CD4-positive, alpha-beta T cell treated with Interleukin-4 for 4 hours (primary cell): ENCODE measurements at places on chromosomes 12 and 14.

DNA sequence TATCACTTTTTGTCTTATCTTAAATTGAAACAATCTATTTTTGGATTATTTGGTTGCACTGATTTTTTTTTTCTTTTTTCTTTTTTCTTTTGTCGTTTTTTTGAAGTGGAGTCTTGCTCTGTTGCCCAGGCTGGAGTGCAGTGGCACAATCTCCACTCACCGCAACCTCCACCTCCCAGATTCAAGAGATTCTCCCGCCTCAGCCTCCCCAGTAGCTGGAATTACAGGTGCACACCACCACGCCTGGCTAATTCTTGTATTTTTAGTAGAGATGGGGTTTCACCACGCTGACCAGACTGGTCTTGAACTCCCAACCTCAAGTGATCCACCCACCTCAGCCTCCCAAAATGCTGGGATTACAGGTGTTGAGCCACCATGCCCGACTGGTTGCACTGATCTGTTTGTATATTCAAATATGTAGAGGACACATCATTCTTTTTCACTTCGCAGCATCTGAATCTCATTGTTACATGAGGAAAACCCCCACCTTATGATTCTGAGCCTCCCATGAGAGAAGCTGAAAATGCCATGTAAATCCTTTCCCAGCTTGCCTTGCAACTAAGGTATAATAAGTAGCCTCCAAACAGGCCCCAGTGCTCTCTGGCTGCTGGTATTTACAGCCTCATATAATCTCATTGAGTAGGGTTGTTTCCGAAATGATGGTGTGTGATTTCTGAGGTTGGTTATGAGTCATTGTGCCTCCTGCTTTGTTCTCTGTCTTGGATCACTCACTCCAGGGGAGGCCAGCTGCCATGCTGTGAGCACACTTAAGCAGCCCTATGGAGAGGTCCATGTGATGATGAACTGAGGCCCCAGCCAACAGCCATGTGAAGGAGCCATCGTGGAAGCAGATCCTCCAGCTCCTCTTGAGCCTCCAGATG, 5.2 kb upstream of the HSP90B1 start:
- DNase-seq: peak; percentile 61

DNA sequence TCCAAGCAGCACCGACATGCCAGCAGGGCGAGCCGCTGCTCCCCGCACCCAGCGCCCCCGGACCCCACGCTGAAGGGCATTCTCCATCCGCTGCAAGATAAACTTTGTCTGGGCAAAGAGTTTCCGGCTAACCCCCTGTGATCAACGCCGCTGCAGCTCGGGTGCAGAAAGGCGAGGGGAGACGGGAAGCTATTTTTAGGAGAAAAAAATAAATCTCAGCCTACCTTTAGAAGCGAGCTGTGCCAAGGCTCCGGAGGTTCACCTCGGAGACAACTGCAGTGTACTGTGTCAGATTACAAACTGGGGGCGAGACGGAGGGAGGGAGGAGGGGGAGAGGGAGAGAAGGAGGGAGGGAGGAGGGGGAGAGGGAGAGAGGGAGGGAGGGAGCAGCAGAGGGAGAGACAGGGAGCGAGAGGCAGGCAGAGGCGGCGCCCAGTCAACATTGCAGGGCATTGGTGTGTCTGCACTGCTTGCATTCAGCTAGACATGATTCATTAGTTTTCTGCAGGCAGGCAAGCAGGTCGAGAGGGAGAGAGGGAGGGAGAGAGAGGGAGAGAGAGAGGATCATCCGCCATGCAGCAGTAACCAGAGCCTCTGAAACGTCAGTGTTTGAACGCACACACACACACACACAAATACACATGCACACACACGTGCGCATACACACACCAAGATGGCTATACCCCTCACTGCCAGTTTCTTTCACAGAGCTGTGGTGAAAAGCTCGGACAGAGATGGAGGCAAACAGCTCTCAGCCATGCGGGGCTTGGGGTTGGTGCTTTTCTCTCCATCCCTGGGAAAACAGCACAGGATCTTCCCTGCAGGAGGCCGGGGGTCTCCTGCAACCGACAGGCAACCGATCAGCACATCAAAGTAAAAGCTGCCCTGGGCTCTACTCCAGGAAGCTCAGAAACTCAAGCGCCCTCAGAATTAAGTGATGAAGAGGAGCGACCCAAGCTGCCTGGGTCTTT, at the start of gene RIMBP2:
Gene RIMBP2 (minus strand): TSS at position 302 of the 971 bp plus-strand sequence. CDS start 237,286 bp downstream, outside the sequence.
- no peak for DNase-seq

DNA sequence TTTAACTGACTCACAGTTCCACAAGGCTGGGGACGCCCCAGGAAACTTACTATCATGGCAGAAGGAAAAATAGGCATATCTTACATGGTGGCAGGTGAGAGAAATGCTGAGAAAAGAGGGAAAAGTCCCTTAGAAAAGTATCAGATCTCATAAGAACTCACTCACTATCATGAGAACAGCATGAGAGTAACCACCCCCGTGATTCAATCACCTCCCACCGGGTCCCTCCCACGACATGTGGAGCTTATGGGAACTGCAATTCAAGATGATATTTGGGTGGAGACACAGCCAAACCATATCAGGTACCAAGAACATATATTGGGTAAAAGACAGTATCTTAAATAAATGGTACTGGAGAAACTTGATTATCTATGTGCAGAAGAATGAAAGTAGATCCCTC, 100.3 kb upstream of the FAR2 start:
- no peak for DNase-seq

DNA sequence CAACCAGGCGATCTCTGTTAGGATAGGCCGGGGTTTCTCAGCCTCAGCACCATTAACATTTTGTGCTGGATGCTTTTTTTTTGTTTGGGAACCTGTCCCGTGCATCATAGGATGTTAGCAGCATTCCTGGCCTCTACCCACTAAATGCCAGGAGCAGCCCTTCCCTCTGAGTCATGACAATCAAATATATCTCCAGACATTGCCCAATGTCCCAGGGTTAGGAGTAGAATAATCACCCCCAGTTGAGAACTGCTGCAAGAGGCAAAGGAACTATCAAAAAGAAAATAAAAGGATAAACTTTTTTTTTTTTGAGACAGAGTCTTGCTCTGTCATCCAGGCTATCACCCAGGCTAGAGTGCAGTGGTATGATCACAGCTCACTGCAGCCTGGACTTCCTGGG, 76.0 kb downstream of the ACACB start:
- DNase-seq: no peak

DNA sequence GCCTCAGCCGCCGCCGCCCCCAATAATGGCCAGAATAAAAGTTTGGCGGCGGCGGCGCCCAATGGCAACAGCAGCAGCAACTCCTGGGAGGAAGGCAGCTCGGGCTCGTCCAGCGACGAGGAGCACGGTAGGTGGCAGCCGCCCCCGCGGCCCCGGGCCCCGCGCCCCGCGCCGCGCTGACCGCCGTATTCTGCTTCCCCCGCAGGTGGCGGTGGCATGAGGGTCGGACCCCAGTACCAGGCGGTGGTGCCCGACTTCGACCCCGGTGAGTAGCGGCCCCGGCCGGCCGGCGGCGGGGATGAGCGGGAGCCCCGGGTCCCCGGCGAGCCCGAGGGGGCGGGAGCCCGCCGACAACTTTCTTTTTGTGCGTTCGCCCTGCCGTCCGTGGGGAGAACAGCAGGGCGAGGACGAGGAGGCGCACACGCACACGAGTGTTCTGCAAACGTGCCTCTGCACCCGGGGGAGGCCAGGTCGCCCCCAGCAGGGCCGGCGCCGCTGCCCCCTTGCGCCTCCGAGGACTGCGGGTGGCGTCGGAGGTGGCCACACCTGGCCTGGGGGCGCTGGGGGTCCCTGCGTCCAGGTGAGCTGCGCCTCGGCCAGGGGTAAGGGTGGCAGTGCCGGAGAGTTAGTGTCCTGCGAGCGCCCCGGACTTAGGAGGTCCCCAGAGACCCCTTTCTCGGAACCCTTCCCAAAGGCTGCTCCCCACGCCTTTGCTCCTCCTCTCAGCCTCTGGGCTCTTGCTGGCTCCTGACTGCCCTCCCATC, 794 bp downstream of the RCOR1 start:
- DNase-seq: peak; percentile 45

- DNase-seq: no peak
These were observed 1009.8 kb downstream of the NRXN3 start for GRCh38 chr14:79179985-79180384.

- no peak for DNase-seq
These were observed 43.5 kb downstream of the CCDC177 start for GRCh38 chr14:69531135-69531534.

GRCh38 chr12:48889679-48890078, 24.0 kb upstream of the RND1 start:
- DNase-seq: no peak

GRCh38 chr12:88996200-88996788, 356.0 kb downstream of the DUSP6 start:
- no peak for DNase-seq

DNA sequence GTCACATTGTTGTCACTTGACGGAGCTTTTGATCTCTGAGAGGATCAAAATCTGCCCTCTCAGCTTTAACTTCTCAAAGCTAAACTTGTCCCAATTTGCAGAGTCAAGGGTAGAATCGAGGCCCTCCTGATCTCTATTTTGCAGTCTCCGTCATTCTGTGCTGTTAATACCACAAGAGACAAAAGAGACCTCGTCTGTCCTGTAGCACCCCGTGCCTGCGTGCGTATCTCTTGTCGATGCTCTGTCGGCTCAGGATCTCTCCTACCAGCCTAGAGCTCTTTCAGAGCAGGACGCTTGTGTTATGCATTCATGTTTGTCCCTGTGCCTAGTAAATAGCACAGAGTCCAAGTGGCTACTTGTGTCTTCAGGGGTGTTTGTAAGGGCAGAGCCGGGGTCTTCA, 5.1 kb downstream of the EVL start:
- DNase-seq: peak; percentile 55

DNA sequence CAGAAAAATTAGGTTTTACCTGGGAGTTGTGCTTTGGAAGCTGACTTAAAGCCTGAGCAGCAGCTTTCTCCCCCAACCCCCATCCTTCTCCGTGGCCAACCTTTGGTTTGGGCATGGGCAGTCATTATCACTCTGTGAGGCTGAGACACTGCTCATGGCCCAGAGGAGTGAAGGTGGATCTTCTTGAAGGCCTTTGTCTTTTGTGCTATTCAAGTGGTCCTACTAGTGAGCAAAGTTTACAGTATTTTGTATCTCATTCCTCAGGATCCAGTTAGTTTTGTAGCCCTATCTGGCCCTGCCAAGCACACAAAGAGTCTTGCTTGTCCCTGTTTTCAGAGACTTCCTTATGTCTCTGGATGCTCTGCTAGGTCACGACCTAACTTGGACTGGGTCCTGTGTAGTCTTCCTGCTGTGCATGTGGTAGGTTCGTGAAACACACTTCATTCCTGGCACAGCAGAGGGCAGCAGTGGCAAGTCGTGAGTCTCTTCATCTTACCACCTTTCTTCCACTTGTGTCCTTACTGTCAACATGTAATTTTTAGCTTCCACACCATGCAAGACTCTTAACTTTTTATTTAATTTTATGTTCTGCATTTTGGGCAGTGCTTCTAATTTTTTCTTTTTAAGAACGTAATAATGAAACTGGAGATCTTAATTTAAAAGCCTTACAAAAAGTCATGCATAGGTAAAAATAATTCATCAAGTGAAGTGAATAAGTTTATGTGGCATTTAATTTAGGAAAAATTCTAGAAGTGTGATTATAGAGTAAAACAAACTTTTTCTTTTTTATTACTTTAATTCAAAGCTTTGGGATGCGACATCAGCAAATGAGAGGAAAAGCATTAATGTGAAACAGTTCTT, 53.7 kb downstream of the APAF1 start:
- DNase-seq: peak; percentile 46

DNA sequence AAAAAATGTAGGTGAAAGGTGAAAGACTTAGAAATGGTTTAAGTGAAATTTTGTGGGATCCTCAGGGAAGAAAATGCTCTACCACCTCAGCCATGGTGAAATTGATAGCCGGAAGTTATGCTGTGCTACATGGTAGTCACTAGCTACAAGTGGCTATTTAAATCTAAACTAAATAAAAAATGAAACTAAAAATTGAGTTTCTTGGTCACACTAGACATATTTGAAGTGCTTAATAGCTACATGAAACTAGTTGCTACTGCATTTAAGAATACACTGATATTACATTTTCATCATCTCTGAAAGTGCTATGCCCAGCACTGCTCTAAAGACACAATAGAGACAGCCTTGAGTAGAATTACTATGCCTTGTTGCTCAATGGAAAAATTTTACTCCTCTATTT, 10.3 kb upstream of the SLCO1B3 start:
- DNase-seq: no peak

GRCh38 chr12:116172224-116172849, 105.2 kb downstream of the MED13L start:
- DNase-seq: peak; percentile 46

DNA sequence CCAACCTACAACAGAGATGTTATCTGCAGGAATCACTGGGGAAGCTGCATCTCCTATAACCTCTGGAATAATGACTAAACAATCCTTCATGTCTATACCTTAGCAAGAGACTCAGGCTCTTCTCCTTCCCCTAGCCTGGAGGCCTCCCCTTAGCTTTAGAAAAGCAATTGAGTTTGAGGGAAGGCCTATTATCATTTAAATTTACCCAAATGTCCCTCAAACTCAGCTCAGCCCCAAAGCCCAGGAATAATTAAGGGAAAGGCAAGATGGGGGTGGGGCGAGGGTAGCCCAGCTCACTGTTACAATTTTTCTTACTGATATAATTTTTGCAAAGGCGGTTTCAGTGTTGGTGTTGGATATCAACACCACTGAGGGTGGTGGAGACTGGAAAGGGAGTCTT, 151.4 kb upstream of the EEA1 start:
- no peak for DNase-seq

- DNase-seq: no peak
These were observed 31.2 kb downstream of the DAD1 start for GRCh38 chr14:22557846-22558220.

DNA sequence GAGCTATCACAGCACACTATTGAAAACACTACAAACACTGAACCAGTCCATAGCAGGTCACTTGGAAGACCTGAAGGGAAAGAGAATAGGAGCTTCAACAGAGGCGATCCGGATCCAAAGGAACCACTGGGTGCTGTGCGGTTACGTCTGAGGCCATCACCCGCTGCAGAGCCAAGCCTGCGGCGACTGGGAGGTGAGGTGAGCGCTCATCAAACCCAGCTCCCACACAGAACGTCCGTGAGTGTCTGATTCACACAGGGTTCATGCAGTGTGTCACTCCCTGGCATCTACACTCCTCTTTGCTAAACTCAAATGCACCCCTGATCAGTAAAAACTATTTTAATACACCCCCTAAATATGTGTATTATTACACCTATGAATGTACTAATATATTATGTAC, 64.1 kb downstream of the TMEM132D start:
- DNase-seq: no peak

DNA sequence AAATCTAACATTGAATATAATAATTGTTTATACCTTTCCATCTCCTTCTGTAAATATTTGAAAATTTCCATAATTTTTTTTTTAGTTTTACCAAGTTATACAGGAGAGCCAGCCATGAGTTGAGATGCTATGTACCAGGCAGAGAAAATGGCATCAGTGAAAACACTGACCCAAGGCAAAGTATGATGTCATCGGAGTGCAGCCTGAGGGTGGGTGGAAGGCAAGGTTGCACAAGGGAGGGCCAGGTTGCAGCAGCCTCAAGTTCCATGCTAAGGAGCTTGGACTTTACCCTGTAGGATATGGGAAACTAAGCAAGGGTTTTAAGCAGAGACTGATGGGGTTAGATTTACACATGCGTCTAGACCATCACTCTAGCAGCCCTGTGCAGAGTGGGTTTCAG, 441.1 kb downstream of the BCAT1 start:
- DNase-seq: no peak
